Astrocyte of the spinal cord (primary cell): ENCODE measurements at places on chromosomes 4 and X.

GRCh38 chr4:110418641-110419040 is 57.3 kb upstream of the ENPEP start:
- DNase-seq = no peak

GRCh38 chrX:29478336-29479069 is 736.9 kb upstream of the MAGEB2 start:
- DNase-seq = peak; percentile 7

GRCh38 chr4:149711593-149712365 is 103.9 kb downstream of the IQCM start:
- no peak for DNase-seq

DNA sequence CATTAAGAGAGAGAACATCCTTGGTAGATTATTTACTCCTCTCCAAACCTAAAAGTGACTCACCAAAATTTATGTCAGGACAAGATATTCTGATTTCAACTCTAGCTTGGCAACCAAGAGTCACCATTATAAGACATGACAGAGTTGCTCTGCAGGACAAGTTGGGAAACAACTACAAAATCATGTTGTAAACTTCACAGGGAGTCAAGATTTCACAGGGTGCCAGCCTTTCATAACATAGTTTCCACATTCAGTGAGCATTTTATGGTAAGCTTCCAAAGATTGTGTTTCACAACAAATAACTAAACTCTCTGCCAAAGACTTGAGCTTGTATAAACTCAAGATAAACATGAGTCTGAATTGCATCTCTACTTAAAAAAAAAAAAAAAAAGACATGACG is 121.0 kb upstream of the DIAPH2 start:
- DNase-seq = no peak

DNA sequence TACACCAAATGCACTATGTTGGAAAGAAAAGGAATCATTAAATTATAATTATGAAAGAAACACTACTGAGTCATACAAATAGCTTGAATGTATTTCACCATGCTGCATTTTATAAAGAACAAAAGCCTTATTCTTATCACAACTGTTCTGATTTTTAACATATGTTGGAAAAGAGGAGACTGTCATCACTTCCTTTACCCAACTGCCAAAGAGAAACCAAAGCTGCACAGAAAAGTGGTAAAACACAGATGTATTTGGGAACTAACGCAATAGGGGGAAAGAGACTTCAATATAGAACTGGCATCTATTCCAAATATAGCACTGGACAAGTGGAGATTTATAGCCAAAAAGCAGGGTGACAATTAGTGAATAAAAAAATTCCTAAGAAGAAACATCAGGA is 181.0 kb downstream of the SPANXN3 start:
- DNase-seq = no peak

- DNase-seq = no peak
Measured at GRCh38 chr4:43244688-43245382, 352.3 kb downstream of the GRXCR1 start.

- DNase-seq = no peak
Measured at GRCh38 chr4:186617921-186618320, 62.6 kb upstream of the MTNR1A start.

DNA sequence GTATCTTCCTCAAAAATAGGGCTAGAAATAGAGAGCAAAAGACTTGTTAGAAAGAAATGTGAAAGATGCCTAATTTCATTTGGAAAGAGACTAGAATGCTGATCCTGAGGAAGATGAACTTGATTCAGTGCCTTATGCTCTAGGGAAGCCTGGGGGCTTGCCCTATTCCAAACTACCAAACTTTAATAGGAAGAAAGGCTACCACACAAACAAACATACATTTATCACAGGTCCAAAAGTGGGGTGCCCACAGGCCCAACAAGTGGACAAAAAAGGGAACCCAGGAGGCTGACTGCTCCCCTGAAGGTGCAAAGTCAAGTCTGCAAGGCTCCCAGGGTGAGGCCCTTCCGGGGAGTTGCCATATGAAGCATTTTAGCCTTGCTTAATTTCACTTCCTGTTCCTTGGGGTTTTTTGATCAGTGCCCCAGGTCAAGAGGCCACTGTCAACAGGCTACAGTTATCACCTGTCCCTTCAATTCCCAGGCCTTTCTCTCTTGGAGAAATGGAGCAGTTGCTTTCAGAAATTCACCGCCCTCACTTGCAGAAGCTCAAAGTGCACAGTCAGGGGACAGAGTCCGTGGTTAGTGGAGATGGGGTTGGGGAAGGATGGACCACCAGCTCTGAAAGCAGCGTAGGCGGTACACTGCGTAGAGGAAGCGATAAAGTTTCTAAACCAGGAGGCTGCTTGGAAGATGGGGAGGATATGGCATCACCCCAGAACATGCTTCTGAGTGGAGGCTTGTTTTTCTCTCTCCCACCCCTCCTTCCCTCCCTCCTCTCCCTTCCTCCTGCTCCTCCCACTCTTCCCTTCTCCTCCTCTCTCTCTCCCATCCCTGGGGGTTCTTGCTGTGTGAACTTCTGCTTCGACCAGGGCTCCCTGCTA is 36.4 kb downstream of the TMEM154 start:
- DNase-seq = no peak

DNA sequence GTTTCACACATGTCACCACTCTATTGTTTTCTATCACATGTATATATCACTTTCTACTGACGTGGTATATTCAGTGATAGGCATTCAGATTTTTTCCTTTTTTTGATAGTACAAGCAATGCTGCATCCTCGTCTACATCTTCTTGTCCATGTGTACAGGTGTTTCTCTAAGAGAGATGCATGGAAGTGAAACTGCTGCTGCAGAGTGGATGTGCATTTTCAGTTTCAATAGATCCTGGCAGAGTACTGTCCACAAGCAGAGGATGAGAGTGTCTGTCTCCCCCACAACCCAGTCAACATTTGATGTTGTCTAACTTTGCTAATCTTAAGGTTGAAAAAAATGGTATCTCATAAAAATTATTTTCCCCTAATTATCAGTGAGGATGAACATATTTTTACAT is 194.0 kb upstream of the CASK start:
- DNase-seq = no peak

DNA sequence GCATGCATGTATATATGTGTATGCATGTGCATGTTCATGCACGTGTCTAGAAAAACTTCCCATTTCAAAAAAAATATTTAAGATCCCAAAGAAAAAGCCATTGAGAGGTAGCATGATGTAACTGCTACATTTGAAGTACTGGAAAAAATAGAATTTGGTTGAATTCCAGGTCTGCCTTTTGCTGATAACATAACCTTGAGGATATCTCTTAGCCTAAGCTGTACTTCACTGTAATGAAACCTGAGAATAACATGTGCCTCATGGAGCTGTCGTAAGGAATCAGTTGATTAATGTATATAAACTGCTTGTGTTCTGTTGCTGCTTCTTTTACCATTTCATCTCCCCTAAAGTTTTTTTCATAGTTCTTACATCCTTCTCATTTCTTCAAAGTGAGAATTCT is 351.8 kb downstream of the GRIA2 start:
- no peak for DNase-seq
